ENCODE measurements at places on chromosomes 2 and 18.
A peak's percentile ranks its signal among the peaks of the same experiment; 100 is the strongest.

DNA sequence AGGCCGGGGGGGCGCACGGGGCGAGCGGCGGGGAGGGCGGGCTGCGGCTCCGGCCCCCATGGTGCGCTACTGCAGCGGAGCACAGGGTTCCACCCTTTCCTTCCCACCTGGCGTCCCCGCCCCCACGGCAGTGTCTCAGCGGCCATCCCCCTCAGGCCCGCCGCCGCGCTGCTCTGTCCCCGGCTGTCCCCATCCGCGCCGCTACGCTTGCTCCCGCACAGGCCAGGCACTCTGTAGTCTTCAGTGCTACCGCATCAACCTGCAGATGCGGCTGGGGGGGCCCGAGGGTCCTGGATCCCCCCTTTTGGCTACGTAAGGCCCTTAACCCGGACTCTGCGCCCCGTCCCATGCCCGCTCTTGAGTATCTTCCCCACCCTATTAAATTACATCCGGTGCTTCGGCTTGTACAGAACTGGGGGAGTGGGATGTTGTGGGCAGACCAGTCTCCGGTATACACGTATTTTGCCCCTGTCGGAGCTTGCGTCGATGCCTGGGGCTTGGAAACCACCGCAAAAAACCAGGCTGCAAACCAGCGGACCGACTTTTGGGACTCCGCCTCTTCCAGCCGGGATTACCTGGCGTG, 598 bp upstream of the WBP1 start:
- peak; percentile 91 for DNase-seq

DNA sequence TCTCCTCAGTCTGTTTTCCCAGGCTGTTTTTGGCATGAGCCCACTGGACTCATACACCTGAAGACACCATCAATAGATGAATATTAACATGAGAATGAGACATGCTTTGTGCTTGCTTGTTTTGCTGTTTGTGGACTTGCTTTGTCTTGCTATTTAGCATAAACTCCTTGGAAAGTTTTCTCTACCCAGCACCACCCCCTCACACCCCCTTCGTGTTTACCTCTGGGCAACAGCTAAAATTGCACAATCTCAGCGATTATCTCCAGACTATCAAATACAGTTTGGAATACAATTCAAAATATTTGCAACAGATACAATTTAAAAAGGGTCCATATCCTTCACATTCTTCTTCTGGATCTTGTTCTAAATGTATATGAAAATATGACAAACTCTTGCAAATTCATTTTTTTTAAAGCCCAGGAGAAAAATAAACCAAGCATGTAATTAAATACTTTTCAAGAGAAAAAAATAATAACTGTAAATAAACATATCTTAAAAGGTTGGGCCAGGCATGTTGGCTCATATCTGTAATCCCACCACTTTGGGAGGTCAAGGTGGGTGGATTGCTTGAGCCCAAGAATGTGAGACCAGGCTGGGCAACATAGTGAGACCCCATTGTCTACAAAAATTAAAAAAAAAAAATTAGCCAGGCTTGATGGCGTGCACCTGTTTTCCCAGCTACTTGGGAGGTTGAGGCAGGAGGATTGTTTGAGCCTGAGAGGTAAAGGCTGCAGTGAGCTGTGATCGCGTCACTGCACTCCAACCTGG, 32.3 kb upstream of the PMAIP1 start:
- DNase-seq: no peak

DNA sequence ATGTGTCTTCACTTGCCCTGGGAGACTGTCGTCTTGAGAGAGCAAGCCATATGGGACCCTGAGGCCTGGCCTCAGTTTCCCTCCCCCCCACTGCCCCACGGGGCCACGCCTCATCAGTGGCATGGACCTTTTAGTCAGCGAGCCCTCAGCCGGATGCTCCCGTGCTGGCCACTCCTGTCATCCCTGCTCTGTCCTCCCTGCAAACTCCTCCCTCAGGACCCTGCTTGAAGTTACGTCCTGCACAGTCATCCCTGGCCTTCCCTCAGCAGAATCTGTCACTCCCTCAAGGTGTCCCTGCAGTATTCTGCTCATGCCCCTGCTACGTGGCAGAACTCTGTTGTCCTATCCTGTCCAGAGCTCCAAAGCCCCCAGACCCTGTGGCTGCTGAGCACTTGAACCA, 265.1 kb downstream of the NEDD4L start:
- DNase-seq: no peak

- DNase-seq: peak; percentile 73
Measured at GRCh38 chr2:176139661-176140512, 10.4 kb downstream of the HOXD8 start.

DNA sequence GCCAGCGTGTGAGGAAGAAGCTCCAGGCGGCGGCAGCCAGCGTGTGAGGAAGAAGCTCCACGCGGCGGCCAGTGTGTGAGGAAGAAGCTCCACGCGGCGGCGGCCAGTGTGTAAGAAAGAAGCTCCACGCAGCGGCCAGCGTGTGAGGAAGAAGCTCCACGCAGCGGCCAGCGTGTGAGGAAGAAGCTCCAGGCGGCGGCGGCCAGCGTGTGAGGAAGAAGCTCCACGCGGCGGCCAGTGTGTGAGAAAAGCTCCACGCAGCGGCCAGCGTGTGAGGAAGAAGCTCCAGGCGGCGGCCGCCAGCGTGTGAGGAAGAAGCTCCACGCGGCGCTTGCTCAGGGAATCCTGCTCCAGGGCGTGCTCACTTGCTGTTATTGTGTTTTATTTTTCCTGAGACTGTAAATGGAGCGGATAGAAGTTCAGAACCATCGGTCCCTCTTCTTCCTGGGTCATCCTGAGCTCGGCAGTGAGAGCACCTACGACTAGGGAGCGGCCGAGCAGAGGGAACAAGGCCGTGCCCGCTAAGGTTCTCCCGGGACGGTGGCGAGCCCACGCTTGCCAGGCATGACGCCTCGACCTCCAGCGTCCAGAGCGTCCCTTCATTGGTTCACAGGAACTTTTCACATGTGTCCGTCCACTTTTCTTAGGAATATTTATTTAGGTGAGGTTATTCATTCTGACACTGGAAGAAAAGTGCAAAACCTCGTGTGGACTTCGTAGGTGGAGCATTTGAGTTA, 94.2 kb downstream of the TMEM18 start:
- DNase-seq: no peak

GRCh38 chr2:66489436-66489835, 54.5 kb downstream of the MEIS1 start:
- DNase-seq: peak; percentile 37

DNA sequence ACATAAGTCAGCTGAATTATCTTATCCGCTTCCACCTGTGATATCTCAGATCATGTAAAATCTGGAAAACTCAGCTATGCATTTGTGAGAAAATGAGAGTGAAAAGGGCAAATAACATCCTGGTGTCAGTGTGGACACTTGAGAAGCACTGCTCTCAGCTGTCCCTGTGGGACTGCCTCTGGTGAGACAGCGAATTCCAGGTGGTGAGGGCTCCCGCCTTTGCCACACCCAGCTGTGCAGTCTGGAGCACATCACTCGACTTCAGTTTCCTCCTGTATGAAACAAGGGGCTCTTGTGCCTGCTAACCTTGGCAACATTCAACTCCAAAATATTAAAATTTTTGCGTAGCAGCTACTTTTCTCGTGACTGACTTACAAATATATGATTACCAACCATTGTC, 194.9 kb upstream of the BOD1L2 start:
- DNase-seq: peak; percentile 19

DNA sequence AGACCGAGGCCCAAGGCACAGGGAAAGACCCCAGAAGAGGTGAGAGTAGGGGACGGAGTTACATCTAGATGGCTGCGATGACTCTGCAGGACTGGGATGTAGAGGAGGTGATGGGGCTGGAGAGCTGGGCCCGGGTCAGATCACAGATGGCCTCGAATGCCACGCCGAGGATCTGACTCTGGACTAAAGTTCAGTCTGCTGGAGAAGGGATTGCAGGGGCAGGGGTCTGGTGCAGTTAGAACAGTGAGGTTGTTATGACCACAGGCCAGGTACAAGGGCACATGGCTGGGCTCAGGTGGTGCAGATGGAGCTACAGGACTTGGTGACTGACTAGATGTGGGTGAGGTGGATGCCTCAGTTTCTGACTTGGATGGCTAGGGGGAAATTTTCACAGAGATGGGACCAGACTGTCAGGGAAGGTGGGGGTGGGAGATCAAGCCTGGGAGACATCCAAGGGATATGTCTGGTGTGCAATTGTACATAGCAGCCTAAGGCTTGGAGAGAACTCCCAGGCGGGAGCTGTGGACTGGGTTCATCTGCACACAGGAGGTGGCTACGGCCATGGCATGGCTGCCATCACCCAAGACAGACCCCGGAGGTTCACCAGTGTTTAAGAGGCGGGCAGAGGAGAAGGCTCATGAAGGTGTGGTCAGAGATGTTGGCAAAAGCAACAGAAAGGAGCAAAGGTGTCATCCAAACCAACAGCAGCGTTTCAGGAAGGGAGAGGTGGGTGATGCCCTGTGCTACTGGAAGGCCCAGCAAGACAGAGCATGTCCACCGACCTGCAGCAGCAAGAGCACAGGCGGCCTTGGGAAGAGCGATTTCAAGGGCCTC, 66.9 kb downstream of the CIB4 start:
- no peak for DNase-seq

- no peak for DNase-seq
Measured at GRCh38 chr2:28343184-28343942, 49.3 kb upstream of the FOSL2 start.

DNA sequence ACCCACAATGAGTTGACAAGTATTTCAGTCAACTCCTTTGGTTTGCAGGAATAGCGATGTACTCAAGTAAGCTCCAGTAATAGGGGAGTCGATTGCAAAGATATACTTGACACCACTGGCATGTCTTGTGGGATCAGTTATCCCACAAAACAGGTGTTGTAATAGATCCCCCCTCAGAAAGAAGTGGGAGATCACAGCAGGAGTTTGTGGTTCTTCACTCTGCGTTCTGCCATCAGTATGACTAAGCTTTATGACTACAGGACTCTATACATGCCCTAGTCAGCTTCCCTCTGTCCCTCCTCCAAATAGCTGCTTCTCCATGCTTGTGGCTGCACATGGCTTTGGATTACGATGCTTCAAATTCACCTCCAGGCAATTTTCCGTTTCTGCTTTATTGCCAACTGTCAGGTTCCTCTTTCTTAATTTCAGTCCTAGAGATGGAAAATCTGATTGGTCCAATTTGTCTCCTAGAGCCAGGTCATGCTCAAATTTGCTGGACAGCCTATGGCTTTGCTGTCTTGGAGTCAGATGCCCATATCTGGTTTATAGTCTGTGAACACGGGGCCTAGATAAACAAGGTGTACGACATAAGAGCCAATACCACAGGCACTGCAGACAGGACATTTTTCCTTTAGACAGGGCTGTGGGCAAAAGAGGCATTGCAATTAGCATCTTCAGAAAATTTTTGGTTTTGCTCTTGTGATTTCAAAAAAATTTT, 221.7 kb downstream of the PAX3 start:
- no peak for DNase-seq

- DNase-seq: no peak
Measured at GRCh38 chr2:69168144-69168813, 155.3 kb downstream of the ANTXR1 start.

DNA sequence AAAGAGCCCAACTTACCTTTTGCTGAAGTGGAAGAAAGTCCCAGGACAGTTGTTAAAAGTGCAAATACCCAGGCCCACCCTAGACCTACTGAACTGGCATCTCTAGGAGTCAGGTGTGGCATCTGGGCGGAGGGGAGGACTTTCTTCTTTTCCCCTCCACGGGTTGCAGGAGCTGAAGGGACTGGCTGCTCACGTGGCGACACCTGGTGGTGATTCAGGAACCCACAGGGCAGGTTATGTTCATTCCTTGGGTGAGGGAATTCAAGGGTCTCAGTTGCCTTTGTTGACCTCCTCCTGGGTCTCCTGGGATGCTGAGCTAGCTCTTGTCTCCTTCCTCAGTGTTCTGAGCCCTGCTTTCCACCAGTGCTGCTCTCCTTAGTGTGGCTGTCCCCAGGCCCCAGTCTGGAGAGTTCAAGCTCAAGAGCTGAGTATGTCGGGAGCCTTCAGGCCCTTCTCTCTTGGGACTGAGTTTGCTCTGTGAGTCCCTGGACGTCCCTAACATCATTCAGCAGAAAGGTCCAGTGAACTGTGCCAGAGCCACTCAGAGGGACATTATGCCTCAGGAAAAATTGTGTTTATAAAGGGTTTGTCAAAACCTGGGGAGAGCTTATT, 56.9 kb downstream of the DYSF start:
- peak; percentile 77 for DNase-seq

DNA sequence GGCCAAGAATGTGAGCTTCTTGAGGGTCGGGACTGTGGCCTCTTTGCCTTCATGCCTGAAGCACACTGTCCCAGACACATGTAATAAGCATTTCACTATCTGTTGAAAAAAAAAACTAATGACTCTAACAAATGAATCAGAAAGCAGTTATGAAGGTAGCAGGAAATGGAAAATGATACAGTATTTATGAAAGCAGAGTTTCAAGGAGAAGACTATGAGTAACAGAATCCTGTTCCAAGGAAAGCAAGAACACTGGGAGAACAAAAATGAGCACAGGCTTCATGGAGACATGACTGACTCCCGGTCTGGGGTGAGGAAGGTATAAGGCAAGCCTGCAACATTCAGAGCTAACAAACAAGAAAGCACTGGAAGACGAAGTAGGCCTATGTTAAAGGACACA, 190.8 kb downstream of the RNF152 start:
- DNase-seq: no peak

- no peak for DNase-seq
Measured at GRCh38 chr2:157928372-157928771, 52.2 kb upstream of the ACVR1 start.

GRCh38 chr2:26590980-26591618, 50.1 kb downstream of the CIB4 start:
- DNase-seq: peak; percentile 45

GRCh38 chr18:62939926-62940325, 224.6 kb downstream of the PHLPP1 start:
- DNase-seq: peak; percentile 14

Measured in DMS53 (cell line).